ENCODE measurements at places on chromosomes 1 and 21.

DNA sequence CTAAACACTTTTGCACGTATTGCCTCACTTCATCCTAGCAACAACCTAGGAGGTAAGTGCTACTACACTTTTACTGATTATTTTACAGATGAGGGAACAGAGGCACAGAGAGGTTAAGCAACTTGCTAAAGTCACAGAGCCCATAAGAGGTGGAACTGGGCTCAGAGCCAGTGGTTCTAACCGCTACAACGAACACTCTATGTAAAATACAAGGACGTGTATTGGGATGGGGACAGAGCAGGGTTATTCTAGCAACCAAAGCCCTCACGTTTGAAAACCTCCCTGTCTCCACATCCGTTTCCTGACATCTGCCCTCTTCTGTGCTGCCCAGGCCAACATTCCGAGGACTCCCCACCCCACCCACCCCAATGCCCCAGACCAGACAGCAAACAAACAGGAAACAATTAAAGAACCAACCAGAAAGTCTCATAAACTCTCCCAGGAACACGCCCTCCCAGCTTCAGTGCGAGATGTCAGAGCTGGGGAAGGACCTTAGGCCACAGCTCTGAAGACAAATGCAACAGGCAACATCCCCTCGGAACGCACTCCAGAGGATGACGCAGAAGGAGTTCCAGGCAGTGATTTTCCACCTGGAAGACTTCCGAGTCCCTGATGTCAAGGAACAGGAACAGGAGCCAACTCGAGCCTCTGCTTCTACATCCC is 41.1 kb downstream of the GLIS1 start:
- DNase-seq, result no peak

- DNase-seq, result no peak
Measured at GRCh38 chr1:206558794-206559671, 51.7 kb downstream of the RASSF5 start.

DNA sequence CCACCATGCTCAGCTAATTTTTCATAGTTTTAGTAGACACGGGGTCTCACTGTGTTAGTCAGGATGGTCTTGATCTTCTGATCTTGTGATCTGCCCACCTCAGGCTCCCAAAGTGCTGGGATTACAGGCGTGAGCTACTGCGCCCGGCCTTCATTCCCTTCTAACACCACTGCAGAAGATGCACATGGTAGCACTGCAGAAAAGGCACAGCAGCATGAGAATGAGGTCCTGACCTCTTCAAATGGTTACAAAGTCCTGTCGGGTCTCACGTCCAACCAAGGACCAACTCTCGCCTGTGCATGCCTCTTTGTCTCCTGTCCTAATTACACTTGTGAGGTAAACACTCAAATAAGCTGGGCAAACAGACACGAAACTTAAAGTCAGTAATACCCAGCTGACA is 83.0 kb upstream of the GCLM start:
- DNase-seq, result no peak

DNA sequence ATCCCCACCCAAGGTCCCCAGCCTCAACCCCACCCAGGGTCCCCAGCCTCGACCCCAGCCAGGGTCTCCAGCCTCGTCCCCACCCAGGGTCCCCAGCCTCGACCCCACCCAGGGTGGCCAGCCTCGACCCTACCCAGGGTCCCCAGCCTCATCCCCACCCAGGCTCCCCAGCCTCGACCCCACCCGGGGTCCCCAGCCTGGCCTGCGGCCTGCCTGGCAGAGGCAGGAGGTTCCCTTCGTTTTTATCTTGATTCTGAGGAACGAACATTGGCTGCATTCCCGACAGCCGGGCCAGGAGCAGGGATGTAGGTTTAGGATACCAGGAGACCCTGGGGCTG is 3.4 kb upstream of the PDE9A start:
- DNase-seq, result no peak

- no peak for DNase-seq
Measured at GRCh38 chr1:201500670-201501120, 6.2 kb downstream of the CSRP1 start.

GRCh38 chr21:24367936-24368335 is 1239.3 kb downstream of the MRPL39 start:
- no peak for DNase-seq

Data from HuH-7.5 (cell line).